ENCODE measurements at places on chromosomes 12 and 14.

- no peak for DNase-seq
These were observed 41.3 kb downstream of the CAPS2 start for GRCh38 chr12:75288860-75289259.

- DNase-seq, result no peak
These were observed 53.1 kb downstream of the GALNT9 start for GRCh38 chr12:132276066-132276826.

DNA sequence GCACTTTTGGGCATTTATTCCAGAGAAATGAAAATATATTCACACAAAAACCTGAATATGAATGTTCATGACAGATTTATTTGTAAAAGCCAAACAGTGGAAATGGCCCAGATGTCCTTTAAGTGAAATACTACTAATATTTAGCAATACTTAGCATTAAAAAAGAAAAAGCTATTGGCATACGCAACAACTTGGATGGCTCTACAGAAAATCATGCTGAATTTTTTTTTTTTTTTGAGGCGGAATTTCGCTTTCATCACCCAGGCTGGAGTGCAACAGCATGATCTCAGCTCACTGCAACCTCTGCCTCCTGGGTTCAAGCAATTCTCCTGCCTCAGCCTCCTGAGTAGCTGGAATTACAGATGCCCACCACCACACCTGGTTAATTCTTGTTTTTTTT, 24.1 kb downstream of the FGD6 start:
- DNase-seq, result no peak

GRCh38 chr12:54917001-54917488, 62.7 kb downstream of the MUCL1 start:
- DNase-seq, result no peak

DNA sequence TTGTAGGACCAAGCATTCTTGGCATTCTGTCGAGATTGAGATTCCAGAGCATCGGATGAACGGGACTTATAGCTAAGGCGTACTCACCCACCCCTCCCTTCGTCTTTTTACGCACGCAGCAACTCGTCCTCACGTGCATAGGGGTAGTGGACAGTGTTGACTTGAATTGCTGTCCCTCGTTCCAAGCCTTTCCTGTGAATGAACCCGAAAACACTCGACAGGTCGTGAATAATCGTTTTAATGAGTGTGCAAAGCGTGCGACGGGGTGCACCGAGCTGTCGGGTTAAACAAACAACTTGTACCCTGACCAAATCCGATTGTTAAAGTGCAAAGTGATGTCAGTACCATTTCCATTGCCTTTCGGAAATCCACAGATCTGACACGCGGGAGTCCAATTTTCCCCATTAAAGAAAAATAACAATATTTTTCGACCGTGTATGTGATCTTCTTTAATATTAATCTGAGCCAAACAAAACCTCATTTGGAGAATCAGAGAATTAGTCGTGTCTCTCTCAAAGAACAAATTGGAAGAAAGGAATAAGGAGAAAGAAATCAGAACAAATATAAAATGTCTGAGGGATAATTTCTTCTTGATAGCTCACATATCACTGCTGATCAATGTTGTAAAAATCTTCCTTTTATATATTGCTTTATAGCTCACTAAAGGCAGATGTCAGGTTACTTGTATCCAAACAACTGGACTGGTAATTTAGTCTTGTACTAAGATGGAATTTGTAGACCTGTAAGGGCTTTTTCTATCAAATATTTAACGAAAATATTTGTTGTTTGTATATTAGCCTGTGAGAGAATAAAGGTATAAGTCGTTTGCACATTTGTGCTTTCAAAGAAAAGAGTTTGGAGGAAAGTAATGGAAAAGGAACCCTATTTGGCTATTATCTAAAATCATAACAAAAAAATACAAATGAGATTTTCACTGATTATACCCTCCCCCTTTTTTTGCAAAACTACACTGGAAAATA, 11.8 kb downstream of the FOXG1 start:
- DNase-seq, result no peak

DNA sequence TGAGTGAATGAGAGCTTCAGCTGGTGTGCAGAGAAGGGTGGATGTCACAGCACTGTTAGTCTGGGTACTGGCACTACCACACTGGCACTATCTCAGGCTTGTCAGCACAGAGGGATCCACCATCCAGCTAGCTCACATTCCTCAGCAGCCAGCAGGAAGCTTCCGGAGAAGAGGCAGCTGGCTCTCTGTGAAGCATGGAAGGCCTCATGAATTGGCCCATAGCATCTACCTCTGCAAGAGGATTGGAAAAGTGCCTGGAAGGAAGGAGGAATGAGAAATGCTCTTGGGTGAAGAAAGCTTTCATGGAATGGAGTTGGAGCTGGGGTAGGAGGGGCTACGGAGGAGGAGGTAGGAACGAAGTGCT, 9.9 kb downstream of the KRT83 start:
- DNase-seq, result no peak

- DNase-seq, result no peak
These were observed 16.4 kb downstream of the RAB21 start for GRCh38 chr12:71771069-71771468.

DNA sequence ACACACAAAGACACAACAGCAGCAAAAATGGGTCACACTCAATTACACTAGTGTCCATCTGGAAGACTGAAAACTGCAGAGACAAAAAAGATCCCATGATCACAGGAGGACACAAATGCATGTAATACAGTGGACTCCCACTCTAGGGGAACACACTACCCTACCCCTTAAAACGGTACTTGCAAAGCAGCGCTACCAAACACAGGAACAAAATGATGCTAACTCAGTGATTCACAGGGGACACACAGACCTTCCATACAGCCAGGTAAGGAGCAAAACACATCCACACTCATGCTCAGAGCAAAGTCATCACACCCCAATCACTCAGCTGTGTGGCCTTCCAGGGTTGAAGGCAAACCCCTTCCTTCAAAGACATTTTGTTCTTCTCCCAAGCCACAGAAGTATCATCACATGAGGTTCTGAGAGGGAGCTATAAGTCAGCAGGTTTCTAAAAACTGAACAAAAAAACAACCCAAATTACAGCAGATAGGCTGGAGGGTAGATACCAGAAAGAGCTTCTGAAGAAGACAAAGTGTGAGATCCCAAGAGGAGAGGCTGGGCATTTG, 14.8 kb downstream of the SMUG1 start:
- no peak for DNase-seq

- no peak for DNase-seq
These were observed 468.0 kb downstream of the BCAT1 start for GRCh38 chr12:24480766-24481449.

DNA sequence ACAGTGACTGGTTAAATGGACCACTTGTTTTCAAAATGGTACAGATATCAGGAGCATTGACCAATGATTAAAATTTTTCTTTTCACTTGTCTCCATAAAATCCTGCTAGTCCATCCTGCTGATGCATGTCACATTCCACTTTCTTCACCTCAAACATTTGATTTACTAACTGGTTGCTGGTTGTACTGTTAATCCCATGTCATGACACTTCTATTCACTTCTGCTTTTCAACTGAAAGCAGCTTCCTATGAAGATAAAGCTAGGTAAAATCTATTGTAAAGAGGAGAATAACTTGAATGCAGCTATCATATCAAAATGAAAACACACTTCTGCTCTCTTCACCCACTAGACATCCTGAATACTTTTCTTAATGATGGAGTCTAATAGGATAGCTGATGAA, 149.6 kb upstream of the OTX2 start:
- DNase-seq, result no peak

DNA sequence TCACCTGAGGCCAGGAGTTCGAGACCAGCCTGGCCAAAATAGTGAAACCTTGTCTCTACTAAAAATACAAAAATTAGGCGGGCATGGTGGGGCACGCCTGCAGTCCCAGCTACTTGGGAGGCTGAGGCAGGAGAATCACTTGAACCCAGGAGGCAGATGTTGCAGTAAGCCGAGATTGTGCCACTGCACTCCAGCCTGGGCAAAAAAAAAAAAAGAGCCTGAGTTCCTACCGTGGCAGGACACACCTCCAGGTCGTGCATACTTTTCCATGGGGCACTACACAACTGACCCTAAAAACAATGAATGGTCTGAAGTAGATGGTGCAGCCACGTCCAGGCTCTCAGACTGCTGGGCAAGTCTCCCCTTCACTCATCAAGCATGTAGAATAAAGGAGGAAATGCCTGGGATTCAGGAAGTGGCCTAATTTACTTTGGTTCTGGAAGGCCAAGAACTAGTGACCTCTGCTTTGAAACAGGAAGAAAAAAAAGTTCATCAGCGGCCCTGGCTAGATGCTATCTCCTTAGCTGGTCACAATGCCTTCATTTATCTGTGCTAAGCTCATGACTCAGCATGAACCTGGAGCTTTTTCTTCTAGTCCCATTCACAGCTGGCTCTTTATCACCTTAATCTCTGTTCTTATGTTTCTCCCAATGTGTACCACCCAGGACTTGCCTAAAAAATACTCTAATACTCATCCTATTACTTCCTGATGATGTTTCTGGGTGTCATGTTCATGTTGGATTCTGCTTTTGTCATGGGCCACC, 55.8 kb upstream of the OR6J1 start:
- DNase-seq, result no peak

DNA sequence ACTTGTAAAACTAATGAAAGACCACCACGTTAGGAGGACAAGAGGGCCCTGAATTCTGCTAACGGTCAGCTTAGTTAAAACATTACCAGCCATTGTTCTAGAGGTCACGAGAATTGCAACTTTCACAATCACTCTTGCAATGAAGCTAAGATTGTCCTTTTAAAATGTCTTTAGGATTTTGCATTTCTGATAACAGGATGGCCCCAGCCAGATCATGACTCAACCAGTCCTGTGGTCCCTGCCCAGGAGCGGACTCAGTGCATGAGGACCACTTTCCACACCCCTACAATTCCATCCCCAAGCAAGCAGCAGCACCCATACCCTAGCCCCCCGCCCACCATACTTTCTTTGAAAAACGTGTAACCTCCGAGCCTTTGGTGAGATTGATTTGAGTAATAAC, 28.7 kb downstream of the HSP90AA1 start:
- no peak for DNase-seq

DNA sequence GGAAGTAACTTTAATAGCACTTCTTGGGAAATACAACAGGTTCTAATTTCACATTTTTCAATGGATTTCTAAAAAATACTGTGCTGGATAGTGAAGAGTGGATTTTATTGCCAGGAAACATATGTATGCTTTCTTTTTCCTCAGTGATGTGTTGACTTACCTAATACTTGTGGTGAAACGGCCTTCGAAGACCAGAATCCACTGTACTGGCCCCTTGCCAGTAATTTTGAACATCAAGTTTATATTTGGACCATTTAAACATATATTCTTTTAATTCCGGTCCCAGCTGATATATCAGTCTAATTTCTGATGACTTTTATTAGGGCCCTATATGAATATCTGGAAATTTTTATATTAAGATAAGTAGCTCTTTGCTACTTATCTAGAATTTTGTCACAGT, 1.8 kb downstream of the MSRB3 start:
- DNase-seq, result no peak

GRCh38 chr14:59509101-59509500, 24.8 kb downstream of the JKAMP start:
- no peak for DNase-seq

DNA sequence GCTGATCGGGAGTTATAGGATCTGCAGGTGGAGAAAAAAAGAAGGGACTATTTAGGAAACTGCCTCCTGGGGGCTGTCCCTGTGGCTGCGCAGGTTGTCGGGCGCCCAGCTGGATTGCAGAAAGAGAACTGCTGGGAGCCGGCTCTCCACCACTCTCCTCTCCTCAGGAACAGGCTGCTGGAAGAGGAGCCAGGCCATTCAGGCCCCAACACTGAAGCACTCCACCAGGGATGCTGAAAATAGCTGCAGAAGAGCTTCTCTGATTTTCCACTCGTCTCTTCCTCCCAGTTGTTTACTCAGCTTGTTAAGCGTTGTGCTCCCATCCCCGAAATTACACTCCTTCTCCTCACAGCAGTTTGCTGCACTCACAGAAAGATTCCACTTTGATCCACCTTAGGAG, 347.3 kb downstream of the GLT1D1 start:
- no peak for DNase-seq

DNA sequence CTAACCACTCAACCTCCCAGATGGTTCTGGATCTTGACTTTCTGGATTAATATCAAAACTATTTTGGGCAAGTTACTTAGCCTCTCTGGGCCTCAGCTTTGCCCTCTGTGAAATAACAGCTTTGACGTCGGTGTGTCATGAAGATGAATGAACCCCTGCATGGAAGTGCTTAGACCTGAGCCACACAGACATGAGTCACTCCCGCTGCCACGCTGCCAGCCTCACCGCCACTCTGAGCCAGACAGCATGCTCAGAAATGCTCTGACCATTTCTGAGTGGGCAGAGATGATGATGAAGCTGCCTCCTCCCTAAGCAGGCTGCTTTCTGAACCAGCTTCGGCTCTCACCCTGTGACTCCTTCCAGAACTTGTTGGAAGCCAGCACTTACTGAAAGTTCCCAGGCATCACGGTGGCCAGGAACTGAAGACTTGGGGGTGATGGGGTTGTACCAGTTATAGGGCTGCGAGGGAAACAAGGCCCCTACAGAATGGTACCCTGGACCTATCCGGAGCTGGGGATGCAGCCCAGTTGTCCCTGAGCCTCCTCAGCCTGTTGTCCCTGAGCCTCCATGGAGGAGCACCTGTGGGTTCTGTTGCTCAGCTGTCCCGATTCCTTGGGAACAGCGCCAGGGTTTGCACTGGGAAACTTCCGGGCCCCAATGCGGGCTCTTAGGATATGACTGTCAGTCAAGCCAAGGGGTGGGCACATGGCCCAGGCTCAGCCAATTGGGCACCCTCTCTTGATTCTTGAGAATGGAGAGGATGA, 2.0 kb upstream of the CCDC197 start:
- no peak for DNase-seq

DNA sequence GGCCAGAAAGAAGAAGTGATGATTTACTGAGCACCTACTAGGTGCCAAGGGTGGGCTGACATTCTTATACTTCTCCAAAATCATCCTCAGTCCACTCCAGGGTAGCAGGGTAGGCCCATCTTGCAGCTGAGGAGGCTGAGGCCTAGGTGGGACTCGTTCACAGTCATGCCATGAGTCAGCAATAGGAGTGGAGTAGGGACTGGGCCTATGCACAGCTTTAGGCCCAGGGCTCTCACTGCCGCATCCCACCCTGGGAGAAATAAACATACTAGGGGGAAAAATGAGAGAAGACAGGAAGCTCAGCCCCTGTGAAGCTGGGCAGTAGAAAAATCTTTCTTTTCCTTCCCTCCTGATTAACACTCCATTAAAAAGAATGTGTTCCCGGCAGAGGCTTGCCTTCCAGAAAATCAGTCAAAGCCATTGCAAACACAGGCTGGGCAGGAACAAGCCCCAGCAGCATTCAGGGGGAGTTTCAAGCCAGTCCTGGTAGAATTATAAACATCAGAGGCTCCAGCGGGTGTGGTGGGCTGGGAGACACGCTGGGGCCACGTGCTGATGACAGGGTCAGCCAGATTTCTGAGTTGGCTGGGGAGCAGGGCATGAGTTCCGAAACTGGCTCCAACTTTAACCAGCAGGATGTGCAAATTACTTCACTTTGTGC, 1.8 kb downstream of the HSPB8 start:
- no peak for DNase-seq

GRCh38 chr12:91080041-91080440, 22.2 kb upstream of the KERA start:
- no peak for DNase-seq

GRCh38 chr14:90387206-90387760, 9.5 kb upstream of the CALM1 start:
- no peak for DNase-seq

All from T-helper 1 cell (primary cell).